Smooth muscle cell of the umbilical artery (primary cell): ENCODE measurements at places on chromosomes 11 and 22. TPM values are rescaled to one million over a fixed set of nuclear protein-coding genes. Genes with fewer than 3 reads are reported as not detected.

The GLYATL1B gene
- not detected in 2 replicates for total RNA-seq

The FREY1 gene
- 1.1 and 1.8 TPM in 2 replicates for total RNA-seq

The NXPE2 gene
- total RNA-seq: 0.09 and 0.30 TPM in 2 replicates

The SELENOH gene
- 50.6 and 113 TPM in 2 replicates for total RNA-seq

The FBLN1 gene
- 41.6 and 80.2 TPM in 2 replicates for total RNA-seq

The TSKU gene
- 21.4 and 28.6 TPM in 2 replicates for total RNA-seq
